ENCODE measurements at places on chromosomes 16 and 17. TPM values are rescaled to one million over a fixed set of nuclear protein-coding genes. Genes with fewer than 3 reads are reported as not detected.

- no peaks in the 10 kb centered on the region for H3K36me3 ChIP-seq
- no peak for DNase-seq
- H3K4me3 ChIP-seq: no peak overlapping the region
- H3K4me1 ChIP-seq: peaks cover 19% of the 10 kb centered on the region
- H3K27ac ChIP-seq: no peak overlapping the region
- no peaks in the 10 kb centered on the region for H3K27me3 ChIP-seq
These were observed 19.4 kb downstream of the GNGT2 start for GRCh38 chr17:49190932-49191331.

The STAC2 gene
- total RNA-seq: not detected

The INCA1 gene
- total RNA-seq: 0.21 TPM

The RSPRY1 gene
- total RNA-seq: 28.7 TPM

GRCh38 chr17:52368886-52369285 lies 210.4 kb upstream of the CA10 start:
- no peak overlapping the region for H3K27ac ChIP-seq
- no peak for DNase-seq
- H3K36me3 ChIP-seq: no peaks in the 10 kb centered on the region
- H3K4me3 ChIP-seq: no peak overlapping the region

All from activated naive CD4-positive, alpha-beta T cell treated with anti-CD3 and anti-CD28 coated beads for 36 hours (primary cell).